ENCODE measurements at places on chromosomes 6 and 20. TPM values are rescaled to one million over a fixed set of nuclear protein-coding genes. Genes with fewer than 3 reads are reported as not detected.

GRM1 gene
- polyA plus RNA-seq = not detected

ARMH2 gene
- 1.0 TPM for polyA plus RNA-seq

RGL2 gene
- 180 TPM for polyA plus RNA-seq

HLA-DQB1 gene
- polyA plus RNA-seq = 383 TPM

KIF25 gene
- polyA plus RNA-seq = 0.49 TPM

PLAGL2 gene
- polyA plus RNA-seq = 2.2 TPM

WFDC13 gene
- polyA plus RNA-seq = not detected

SRSF12 gene
- polyA plus RNA-seq = 0.33 TPM

SIM1 gene
- polyA plus RNA-seq = not detected

UBE2J1 gene
- polyA plus RNA-seq = 49.2 TPM

LTA gene
- 6.8 TPM for polyA plus RNA-seq

Measured in spleen (tissue), 13 donors.